Fibroblast of the conjunctiva (primary cell): ENCODE measurements at places on chromosomes 16 and 17.

DNA sequence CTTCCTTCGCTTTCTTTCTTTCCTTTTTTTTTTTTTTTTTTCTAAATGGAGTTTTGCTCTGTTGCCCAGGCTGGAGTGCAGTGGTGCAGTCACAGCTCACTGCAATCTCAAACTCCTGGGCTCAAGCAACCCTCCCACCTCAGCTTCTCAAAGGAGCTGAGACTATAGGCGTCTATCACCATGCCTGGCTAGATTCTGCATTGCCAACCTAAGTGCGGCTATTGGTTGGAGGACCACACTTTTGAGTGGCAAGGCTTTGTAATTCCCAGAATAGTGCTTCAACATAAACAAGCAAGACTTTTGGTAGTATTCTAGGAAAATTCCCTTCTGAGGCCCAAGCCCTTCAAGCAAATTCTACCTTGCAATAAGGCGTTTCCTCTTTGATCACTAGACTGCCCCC is 107.8 kb downstream of the YPEL2 start:
- DNase-seq = no peak

DNA sequence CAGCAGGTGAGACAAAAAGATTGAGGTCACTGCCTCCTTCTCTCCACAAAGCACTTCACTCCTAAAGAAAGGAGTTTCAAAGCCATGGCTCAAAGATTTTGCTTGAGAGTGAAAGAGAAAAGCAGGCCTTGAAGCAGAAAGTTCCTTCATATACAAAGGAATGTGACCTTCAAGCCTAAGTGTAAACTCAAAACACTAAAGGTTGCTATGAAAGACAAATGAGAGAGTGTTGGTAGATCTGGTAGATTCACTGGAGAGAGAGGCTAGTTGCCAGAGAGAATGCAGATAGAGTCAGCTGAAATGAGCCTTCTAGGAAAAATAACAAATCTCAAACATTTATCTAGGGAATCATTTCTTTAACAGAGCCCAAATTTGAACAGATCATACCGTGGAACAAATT is 305.2 kb downstream of the CDH8 start:
- DNase-seq = no peak

- DNase-seq = no peak
These were observed 81.2 kb downstream of the PGS1 start for GRCh38 chr17:78459696-78460095.

- no peak for DNase-seq
These were observed 21.1 kb downstream of the ZNF213 start for GRCh38 chr16:3155972-3156371.
